ENCODE measurements at places on chromosomes 13 and 19.

DNA sequence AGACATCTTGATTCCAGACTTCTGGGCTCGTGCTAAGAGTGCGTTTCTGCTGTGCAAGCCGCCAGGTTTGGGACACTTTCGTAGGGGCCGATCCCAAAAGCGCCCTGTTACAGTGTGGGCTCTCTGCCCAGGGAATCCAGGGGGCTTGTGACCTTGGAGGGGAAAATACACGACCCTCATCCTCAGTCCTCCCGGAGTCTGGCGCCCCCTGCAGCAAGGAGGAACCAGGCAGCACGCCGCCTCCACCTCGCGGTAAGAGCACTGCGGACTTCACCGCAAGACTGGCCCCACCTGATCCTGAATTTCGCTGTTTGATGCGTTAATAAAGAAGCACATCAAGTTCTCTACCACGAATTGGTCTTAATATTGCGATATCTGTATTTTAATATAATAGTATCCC, 5.2 kb downstream of the POLRMT start:
- no peak for DNase-seq

- DNase-seq, result no peak
These were observed 143.6 kb upstream of the SLITRK1 start for GRCh38 chr13:84025824-84026223.

GRCh38 chr19:19948800-19949199, 48.1 kb downstream of the ZNF93 start:
- no peak for DNase-seq

GRCh38 chr19:31226151-31226935, 122.9 kb downstream of the TSHZ3 start:
- DNase-seq, result no peak

GRCh38 chr19:48551437-48552302, at the start of gene SULT2B1:
Gene SULT2B1 (plus strand): TSS chr19:48552172. CDS start chr19:48552253, 81 bp downstream.
- no peak for DNase-seq

All from activated naive CD4-positive, alpha-beta T cell (primary cell).